Stimulated activated CD4-positive, alpha-beta T cell treated with anti-CD3 and anti-CD28 coated beads, Interleukin-1b, Interleukin-23, amount 100 ng/mL, for 1 hour (primary cell): ENCODE measurements at places on chromosomes 1 and 21.

- peak; percentile 59 for DNase-seq
These were observed 3.5 kb upstream of the RIMS3 start for GRCh38 chr1:40668769-40669525.

DNA sequence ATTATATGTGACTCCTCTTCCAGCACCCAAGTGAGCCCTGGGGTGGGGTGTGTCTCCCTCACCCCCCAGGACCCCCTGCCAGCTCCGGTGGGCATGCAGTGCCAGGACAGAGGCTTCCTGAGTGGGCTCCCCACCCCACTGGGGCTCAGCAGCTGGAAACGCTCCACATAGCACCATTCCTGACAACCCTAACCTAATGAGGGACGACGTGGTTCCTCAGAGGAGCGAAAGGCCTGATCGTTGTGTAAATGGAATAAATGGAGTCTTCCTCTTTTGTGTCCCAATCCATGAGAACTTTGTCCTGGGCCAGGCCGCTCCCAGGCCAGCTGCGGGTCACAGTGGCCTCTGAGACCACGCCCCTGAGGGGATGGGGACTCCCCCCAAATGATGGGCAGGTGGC is 1.8 kb upstream of the TSPEAR start:
- no peak for DNase-seq

DNA sequence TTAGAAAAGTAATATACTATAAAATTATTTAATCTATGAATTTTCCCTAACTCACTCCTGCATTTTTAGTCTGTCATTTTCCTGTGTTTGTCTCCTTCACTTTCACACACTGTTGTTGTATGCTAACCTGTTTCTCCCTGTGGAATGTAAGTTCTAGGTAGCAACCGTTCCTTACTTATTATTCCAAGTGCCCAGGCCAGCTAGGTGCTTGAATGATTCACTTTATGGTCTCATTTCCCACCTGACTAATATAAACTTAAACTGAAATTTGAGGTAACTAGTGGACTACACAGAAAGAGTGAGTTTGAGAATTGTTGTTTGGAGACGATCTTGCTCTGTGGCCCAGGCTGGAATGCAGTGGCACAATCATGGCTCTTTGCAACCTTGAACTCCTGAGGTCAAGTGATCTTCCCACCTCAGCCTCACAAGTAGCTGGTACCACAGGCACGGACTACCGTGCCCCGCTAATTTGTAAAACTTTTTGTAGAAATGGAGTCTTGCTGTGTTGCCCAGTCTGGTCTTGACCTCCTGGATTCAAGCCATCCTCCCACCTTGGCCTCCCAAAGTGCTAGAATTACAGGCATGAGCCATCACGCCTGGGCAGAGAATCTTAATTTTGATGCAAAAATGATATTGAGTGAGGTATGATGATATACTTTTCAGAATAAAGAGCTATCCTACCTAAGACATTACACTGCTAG is 1.9 kb downstream of the ZYG11B start:
- DNase-seq, result no peak

- DNase-seq, result no peak
These were observed 144.3 kb upstream of the PRMT6 start for GRCh38 chr1:106912131-106912530.

DNA sequence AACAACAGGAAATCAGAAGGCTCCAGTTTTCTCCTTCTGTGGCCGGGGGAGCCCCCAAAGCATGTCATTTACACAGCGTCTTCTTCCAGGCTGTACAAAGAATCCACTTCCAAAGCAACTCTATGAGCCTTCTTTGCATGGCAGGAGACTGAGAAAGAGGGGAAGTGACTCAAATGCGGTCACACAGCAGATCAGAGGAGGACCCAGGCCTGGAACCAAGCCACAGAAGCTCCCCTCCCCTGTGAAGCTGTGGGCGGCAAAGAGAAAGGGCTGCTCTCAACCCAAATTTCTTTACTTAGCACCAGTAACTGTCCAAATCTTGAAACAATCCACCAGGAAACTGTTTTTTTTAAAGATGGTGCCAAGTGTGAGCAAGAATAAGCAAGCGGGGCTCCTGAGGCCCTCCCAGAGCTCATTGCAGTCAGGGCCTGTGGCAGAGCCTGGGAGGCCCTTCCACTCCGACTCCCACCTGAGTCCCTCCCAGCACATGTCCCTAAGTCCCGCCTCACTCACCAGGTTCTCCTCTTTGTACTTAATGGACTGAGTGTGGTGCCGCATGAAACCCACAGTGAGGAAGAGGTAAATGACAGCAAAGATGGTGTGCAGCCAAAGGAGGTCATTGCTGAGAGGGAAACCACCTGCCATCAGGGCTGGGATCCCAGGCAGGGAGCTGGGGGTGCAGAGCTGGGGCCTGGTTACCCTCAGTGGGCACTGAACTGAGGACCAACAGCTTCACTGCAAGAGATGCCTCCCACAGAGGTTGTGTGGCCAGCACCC is 15.9 kb downstream of the TMEM63A start:
- peak; percentile 41 for DNase-seq
